Effector memory CD4-positive, alpha-beta T cell (primary cell): ENCODE measurements at places on chromosomes 5 and 9.

GRCh38 chr9:135085830-135086546, 1.5 kb upstream of the OLFM1 start:
- DNase-seq: no peak

DNA sequence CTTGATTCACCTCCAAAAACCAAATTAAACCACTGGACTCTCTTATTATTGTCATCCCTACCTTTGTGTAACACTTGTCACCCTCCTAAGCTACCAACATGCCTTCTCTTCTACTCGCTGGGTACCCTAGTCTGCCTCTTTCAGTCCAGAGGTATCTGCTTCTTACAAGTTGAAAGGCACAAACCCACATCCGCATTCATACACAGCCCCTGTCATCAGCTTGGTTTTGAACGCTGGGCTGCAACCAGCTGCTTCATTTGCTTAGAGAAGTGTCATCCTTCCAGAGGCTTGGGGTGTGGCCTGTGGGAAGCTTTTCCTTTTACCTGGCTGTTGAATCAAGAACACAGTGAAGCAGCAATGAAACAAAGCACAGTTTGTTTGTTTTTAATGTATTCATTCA, 138.8 kb upstream of the WWC1 start:
- DNase-seq: no peak

DNA sequence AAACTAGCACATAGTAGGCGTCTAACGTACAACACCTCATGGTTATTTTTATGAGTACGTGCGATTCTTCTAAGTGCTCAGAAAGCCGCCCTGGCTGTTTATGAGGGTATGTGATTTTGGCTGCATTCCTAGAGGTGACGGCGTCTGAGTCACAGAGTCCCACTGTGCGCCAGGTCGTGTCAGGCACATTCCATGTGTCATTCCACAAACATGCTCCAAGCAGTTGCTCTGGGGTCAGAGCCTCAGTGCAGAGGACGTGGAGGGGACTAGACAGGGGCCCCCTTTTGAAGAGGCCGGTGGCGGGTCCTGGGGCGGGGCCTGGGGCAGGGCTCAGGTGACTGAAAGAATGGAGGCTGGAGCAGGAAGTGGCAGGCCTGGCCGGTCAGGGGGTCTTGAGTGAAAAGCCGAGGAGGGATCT, 51.9 kb downstream of the NEK6 start:
- DNase-seq: no peak

DNA sequence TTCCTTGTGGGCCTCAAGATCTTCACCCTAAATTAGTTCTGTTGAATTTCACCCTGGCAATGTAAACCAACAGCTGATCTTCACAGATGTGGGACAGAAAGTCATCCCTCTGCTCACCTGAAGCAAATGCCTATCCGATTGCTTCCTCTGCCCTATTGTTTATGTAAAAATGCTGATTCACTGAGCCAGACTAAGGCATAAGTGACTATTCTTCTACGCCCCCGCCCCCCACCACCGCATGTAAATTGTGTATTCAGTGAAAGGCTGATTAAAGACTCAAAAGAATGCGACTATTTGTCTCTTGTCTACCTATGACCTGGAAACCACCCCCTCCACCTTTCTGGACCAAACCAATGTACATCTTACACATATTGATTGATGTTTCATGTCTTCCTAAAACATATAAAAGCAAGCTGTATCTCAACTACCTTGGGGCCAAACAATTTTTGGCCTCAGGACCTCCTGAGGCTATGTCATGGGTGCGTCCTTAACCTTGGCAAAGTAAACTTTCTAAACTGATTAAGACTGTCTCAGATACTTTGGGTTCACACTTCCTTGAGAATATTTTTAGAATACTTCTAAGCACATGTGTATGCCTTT, 129.7 kb upstream of the BOD1 start:
- DNase-seq: no peak

DNA sequence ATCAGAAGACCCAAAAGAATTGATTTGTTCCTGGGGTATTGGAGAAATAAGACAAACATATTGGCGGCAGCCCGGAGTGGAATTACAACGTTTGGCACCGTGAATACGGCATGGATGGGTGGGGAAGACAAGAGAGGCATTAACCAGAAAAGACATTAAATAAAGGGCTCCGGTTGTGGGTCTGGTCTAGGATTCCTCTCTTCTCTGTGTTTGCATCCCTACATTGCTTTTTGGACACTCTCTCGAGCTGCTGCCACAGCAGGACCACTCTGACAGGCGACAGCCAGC, 138.7 kb upstream of the PALM2AKAP2 start:
- DNase-seq: no peak

GRCh38 chr5:139676406-139676805, 28.3 kb downstream of the CXXC5 start:
- no peak for DNase-seq

GRCh38 chr5:75473463-75473862, 38.0 kb downstream of the CERT1 start:
- DNase-seq: no peak

DNA sequence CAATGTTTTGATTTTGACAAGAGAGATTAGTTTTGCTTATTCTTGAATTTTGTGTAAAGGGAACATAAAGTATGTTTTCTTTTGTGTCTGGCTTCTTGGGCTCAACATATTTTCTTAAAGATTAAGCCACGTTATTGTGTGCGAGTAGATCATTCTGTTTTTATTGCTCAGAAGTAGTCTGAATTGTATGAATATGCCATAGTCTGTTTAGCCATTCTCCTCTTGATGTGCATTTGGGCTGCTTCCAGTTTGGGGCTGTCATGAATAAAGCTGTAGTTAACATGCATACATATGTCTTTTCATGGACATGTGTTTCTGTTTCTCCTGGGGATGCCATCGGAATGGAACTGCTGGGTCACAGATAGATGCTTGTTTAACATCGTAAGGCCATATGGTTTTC, 198.9 kb downstream of the FANCC start:
- no peak for DNase-seq

GRCh38 chr9:89720696-89721175, 115.9 kb downstream of the GADD45G start:
- DNase-seq: no peak

DNA sequence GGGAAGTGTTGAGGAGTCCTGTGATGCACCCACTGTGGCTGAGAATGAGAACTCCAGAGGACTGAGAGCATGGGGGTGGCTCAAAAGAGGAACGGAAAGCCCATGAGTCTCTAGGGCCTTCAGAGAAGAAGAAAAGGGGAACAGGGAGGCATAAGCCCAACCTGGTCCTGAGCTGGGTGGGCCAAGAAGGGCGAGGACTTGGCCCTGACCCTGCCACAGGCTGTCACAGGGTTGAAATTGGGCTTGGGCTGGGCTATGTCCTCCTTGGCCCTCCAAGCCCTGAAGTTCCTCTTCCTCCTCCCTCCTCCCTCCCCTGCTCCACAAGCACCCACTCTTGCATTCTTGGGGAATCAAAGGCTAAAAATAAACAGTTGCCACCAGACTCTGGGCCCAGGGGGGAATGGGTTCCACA, 49.3 kb upstream of the PPARGC1B start:
- no peak for DNase-seq

DNA sequence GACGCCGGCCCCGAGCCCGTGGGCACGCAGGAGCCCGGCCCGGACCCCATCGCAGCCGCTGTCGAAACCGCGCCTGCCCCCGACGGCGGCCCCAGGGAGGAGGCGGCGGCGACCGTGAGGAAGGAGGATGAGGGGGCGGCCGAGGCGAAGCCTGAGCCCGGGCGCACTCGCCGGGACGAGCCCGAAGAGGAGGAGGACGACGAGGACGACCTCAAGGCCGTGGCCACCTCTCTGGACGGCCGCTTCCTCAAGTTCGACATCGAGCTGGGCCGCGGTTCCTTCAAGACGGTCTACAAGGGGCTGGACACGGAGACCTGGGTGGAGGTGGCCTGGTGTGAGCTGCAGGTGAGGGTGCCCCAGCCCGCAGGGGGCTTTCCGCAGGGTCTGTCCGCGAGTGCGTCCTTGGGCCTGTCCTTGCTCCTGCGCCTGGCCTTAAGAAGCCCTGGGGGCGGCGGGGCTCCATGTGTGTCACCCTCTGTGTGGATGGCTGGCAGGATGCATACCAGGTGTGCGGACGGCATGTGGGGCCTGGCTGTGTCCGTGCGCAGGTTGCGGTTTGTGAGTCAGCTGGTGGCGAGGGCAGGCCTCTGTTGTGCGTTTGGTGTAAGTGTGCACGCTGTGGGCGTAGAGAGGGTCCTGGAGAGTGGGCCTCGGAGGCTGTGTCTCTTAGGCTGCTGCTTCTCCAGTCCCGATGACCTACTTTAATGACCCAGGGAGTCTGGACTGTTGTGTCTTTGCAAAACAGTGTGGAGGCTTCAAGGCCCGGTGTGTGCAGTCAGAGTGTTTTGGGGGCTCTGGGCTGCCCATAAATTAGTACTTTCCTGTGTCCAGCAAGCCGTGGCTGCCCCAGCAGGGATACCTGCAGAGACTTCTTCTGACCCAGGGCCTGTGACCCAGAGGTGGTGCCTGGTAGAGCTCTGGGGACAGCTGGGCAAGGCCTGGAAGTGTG, 1.6 kb downstream of the WNK2 start:
- DNase-seq: no peak

DNA sequence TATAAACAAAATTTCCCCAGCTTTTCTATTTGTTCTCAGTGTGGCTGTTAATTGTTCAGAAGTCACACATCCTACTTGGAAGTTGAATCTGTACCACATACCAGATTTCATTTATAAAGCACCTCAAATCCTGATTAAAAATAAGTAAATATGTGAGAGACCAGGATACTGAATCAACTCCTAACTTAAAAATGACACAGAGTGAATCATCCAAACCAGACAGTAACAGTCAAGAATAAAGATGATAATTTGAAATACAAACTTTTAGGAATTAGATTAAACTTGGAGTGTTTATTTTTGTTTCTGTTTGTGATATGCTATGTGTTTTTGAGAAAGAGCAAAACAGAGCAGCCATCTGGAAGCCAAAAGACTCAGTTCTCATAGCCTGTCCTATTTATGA, 633.2 kb upstream of the RORB start:
- no peak for DNase-seq

DNA sequence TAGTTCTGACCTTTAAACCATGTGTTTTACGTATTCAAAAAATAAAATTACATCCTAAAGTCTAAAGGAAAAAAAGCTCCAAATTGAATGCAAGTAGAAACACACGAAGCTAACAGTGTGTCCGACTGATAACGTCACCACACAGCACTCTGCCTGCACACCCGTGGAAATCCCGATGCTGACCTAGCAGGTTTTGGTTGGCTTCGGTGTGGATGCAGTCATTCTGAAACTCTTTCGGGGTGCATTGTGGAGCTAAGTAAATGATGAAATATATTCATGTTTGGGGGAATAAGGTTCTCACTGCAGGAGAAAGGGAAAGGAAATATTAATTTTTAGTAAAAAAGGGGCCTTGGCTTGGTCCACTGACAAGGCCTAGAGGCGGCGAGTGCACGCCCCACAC, 2.0 kb downstream of the RASGEF1C start:
- no peak for DNase-seq

- DNase-seq: no peak
These were observed 279.0 kb downstream of the AOPEP start for GRCh38 chr9:95005278-95006143.

GRCh38 chr9:38090170-38090569, 21.1 kb upstream of the SHB start:
- no peak for DNase-seq

- DNase-seq: no peak
These were observed 353 bp upstream of the PAX5 start for GRCh38 chr9:37034305-37034937.
